GM23248 (cell line): ENCODE measurements at places on chromosomes 12 and 14.
A peak's percentile ranks its signal among the peaks of the same experiment; 100 is the strongest.

DNA sequence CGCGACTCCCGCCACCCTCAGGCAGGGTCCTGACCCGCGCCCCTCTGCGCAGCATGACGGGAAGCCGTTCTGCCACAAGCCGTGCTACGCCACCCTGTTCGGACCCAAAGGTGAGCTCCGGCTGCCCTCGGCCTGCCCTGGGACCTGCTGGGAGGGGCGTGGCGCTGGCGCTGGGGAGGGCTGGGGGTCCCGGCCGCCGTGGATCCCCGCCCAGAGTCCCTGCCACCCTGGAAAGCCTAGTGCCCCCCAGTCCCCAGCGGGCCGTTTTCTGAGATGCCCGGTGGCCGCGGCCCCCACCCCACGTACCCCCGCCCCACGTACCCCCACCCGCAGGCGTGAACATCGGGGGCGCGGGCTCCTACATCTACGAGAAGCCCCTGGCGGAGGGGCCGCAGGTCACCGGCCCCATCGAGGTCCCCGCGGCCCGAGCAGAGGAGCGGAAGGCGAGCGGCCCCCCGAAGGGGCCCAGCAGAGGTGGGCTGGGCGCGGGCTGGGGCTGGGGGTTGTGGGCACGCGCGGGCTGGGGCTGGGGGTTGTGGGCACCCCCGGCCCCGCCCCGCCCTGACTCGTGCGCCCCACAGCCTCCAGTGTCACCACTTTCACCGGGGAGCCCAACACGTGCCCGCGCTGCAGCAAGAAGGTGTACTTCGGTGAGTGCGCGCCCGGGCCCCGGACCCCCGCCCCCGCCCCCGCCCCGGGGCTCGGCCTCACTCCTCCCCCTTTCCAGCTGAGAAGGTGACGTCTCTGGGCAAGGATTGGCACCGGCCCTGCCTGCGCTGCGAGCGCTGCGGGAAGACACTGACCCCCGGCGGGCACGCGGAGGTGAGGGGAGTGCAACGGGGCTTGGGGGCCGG is 4.0 kb downstream of the CRIP2 start:
- no peak for DNase-seq

DNA sequence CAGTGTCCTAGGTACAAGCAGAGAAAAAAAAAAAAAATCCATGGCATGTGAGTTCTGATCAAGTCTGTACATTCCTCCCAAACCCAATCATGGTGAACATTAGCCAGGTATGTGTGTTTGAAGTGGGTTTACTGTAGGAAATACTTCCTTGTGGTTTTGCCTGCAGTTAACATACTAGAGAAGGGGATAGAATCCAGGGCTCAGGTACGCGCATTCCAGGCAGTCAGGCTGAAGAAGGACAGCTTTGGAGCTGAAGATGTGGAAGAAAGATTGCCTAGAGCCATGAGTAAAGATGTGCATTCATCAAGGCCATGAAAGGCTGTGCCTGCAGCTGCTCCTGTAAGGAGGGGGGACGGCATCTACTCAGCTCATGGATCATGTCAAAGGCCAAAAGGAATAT is 88.2 kb upstream of the NTF3 start:
- DNase-seq, result no peak

DNA sequence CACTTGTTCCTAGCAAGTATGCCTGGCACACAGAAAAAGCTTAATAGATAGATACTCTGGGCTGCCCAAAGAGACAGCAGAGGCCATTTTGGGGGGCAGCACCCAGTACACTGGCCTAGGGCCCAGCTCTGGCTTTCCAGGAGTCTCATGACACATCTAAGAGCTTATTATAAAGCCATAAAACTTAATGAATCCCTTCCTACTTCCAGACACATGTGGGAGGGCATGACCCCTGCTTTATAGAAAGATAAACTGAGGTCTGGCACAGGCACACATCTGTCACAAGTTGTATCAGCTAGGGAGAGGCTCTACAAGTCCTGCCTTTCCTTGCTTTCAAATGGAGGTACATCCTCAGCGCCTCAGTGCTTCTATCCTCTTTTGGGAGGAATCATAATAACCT is 27.1 kb downstream of the FMNL3 start:
- no peak for DNase-seq

DNA sequence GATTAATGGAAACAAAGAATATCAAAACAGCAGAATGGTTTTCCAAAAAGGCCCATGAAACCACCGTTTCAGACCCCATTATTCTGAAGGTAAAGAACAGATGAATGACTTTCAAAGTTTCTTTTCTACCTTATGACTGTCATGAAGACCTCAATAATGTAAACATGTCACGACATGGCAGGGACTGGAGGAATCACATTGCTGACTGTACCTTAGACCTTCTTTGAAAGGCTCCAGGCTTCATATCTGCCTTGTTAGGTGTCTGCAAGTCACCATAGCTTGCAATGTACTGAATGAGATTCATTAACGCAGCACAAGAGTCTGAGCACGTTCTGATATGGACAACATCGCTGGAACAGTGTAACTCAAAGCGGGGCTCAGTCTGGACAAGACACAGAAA is 52.2 kb downstream of the ATG2B start:
- DNase-seq, result no peak

- DNase-seq, result peak; percentile 43
Measured at GRCh38 chr12:84636801-84637290, 275.8 kb downstream of the SLC6A15 start.

DNA sequence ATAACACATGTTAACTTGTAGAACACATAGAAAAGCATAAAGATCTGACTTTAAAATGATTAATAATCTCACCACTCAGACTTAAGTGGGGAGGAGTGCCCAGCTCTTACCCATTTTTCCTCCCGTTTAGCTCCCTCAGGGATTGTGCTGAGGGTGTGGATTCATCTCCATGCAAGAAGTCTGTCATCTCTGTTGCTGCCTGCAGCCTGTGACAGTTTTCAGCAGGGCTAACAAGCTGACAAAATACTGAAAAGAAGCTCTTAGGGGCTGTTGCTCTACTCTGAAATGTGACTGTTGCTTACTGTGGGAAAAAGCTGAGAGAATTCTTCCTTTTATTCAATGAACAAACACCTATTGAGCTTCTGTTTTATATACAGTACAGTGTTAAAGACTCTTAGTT is 216.2 kb downstream of the CPNE8 start:
- DNase-seq, result no peak

GRCh38 chr12:91202390-91202789 is 19.8 kb upstream of the DCN start:
- no peak for DNase-seq
